ENCODE measurements at places on chromosomes 1 and 21. TPM values are rescaled to one million over a fixed set of nuclear protein-coding genes. Genes with fewer than 3 reads are reported as not detected.

GRCh38 chr1:206802401-206802800, 30.1 kb upstream of the IL10 start:
- no peak for DNase-seq

GRCh38 chr21:46222436-46223116, 6.0 kb downstream of the LSS start:
- DNase-seq, result no peak

DNA sequence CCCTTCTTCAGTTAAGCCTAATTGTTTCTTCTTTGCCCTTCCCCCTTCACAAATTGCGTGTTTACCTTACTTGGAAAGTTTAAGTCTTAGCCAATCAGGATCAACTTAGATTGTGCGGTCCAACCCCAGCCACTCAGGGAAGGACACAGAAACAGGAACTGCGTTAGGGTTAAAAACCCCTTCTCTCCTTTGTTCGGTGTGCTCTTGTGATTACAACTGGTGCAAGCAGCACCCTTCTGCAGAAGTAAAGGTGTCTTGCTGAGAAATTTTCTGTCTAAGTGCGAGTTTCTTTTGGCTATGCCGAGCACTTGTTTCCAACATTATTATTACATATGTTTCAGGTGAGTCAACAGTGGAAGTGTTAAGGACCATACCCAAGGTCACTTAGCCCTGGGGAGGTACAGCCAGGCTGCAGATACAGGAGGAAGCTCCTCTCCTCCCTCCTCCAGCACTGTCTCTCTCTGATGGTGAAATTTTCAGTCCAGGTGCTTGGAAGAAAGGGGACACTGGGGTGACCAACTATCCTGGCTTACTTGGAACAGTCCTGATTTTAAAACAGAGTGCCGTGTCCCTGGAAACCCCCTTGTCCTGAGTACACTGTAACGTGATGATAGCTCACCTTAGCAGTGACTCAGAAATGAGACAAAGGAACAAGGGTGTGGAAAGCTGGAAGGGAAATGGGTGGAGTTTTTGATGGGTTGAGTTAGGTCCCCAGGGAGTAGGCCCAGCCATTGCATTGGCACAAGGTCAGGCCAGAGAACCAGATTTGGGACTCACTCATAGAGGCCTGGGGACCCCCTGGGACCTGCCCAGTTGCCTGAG, 68.7 kb upstream of the KLHDC7A start:
- no peak for DNase-seq

- no peak for DNase-seq
These were observed 56.0 kb upstream of the CNIH3 start for GRCh38 chr1:224559981-224560728.

GRCh38 chr1:62222321-62222720, 27.7 kb downstream of the L1TD1 start:
- no peak for DNase-seq

Gene C1orf87
- total RNA-seq, result not detected
